ENCODE measurements at places on chromosomes 2 and 18.

DNA sequence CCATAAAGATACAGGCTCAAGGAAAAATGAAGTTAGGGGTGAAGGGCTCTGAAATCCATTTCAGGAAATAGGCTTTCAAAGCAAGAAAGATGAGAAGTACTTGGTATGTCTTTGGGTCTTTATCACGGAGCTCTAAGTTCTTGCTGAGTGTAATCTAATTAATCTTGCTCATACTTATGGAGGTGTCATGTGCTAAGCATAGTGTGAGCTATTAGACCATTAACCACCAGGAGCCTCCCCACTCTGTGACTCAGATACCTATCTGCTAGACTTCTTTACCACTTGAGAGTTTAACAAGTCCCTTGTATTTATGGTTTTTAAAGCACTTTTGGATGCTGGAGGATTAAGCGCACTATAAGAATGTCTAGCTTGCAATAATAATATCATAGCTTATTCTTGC is 678.7 kb downstream of the EPHA4 start:
- DNase-seq = no peak

DNA sequence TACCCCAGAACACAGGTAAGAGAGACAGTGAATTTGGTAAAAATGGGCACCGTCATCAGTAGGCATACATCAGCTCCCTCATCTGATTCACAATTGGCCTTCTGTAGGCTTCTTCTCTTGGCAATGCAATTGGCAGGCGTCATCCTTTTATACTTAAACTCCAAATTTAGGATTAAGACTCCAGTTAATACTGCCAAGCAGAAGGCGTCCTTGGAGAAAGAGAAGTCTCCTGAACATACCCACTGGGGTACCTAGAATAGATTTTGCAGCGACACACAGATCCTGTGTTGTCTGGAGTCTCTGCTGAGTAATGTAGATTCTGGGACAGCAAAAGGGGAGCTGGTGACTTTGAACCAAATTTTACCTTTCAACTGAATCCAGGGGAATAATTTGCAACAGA is 592 bp upstream of the METAP1D start:
- DNase-seq = no peak

DNA sequence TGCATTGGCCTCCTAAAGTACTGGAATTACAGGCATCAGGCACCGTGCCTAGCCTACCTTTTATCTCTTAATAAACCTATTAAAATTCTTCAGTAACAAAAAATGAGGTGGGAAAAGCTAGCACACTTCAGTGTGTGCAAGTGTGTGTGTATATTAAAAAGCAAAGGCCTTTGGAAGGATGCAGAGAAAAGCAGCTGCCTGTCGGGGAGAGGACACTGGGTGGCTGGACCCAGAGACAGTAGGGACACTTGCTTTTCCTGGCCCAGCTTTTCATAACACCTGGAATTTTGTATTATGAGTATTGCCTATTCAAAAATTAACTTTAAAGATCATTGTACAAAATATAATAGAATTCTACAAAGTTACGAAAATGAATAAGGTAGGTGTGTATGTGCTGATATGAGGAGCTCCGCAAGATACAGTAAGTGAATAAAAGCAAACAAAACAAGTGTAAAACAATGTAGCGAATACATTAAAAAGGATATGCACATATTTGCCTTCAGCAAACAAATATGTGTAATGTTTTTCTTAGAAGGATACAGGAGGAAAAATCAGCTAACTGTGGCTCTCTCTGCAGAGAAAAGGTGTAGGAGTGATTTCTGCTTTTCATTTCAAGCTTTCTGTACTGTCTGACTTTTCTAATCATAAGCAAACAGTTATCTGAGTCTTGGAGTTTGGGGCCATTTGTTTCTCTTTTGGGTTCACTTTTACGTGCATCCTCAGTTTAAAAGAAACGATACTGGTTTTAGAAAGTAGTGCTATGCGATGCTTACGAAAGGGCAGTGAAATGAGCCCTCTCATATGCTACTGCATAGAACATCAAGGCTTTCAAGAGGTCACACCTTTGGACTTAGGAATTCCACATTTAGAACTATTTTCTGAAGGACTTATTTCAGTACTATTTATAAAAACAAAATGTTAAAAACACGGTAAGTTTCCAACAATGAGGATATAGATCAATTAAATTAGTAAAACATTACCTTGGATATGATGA is 70.8 kb downstream of the USP40 start:
- DNase-seq = no peak

- no peak for DNase-seq
These were observed 466.4 kb downstream of the MEIS1 start for GRCh38 chr2:66901344-66901743.

- no peak for DNase-seq
These were observed 87.2 kb upstream of the VRK2 start for GRCh38 chr2:57959390-57959789.

- DNase-seq = no peak
These were observed 471.6 kb downstream of the DLGAP1 start for GRCh38 chr18:3983351-3983969.

DNA sequence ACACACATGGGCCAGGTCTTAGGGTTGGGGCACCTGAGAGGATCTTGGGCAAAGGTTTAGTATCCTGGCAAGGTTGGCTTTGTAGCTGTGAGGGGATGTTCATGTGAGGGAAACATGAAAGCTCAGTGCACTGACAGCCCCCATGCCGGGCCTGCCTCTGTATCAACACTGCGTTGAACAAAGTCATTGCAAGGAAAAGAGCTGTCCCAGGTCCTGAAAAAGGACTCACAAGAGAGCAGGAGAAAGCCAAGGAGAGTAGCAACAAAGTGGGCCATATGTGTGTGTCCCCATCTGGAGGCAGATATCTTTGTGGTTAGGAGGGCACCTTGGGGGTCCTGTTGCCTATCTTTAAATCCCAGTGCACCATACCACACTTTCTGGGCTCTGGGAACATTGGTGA is 237.8 kb upstream of the THSD7B start:
- no peak for DNase-seq

- DNase-seq = no peak
These were observed 76.3 kb upstream of the GALNT5 start for GRCh38 chr2:157181234-157181633.

- DNase-seq = no peak
These were observed 143.0 kb downstream of the TSN start for GRCh38 chr2:121898483-121898882.

DNA sequence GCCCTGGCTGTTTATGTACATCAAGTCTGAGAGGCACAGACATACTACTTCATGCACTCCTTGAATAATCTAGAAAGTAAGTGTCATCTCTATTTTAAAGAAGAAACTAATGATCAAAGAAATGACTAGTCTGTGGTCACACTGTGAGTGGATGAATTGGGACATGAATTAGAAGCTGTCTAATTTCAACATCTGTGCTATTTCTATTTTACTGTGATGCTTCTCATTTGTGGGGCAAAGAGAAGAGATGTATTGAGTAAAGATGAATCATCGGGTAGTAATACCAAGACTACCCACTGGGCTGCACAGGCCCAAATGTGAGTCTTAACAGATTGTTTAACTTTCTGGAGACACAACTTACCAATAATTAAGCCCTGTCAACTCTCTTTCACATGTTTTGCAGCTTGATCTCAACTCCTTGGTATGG is 42.4 kb upstream of the MTIF2 start:
- no peak for DNase-seq

DNA sequence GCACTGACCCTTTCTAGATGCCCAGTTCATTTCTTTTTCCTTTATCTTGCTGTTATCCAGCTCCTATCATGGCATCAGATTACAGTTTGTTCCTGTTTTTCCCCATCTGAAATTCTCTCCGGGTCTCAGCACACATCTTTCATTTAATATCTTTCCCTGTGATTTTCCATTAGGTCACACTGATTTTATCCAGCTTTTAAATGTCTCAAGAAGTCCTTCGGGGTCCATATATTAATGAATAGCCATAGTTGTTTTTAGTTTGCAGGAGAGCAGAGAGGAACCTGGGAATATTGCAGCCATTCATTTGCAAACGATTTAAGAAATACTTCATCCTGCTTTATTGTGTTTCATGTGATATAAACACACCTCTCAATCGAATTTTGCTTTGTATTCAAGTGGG is 374.2 kb downstream of the TDRD15 start:
- DNase-seq = no peak

DNA sequence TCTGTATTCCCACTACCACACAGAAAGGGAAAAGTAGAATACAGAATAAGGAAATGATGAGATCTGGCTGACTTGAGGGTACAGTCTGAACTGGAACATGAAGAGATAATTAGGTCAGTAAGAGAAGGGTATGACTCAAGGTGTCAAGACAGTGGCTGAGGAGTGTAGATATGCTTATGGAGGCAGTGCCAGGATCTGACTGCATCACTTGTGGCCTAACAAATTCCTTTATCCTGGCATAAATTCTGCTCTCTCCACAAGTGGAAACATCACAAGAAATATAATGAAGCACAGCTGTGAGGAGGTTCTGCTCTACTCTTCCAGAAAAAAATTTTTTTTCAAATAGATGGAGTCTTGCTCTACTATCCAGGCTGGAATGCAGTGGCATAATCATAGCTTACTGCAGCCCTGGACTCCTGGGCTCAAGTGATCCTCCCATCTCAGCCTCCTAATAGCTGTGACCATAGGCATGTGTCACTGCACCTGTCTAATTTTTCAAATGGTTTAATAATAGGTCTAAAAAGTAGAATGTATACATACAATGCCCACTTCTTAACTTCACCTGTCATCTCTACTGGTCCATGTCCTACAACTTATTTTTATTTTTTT is 85.3 kb downstream of the C2orf74 start:
- no peak for DNase-seq

GRCh38 chr18:36899289-36899688 is 70.4 kb downstream of the KIAA1328 start:
- peak; percentile 6 for DNase-seq

DNA sequence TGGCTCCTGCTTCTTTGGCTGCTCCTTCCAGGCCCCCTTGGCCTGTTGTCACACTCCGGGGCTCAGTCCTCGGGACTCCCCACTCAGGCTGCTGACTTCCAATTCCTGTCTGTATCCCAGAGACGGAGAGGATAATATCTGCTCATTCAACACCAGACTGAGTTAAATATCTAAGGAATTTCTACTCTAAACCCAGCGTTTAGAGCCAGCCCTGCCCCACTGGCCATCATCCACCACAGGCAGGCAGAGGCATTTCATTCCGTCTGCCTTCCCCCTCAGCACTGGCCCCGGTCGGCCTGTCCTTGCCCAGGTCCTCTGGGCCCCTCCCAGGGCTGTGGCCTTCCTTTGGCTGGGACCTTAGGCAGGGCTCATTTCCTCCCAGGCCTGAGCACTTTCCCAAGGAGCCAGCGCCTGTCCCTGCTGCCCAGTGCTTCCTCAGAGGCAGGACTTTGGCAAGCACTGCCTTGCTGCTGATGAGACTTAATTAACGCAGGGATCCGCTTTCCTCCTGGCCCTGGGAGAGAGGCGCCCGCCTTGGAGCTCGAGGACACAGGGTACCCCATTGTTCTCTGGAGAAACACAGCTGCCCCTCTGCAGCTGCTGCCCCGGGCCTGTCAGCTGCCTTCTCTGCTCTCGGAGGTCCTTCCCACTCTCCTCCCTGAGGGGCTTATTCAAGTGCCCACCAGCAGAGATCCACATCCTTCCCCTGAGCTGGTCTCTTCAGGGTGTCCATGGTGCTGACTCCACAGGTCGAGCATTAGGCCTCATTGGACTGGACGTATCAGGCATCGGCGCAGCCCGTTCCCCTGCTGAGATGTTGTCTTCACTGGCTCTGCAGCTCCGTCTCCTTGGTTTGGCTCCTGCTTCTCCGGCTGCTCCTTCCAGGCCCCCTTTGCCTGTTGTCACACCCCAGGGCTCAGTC is 42.8 kb downstream of the ATOH8 start:
- DNase-seq = no peak

DNA sequence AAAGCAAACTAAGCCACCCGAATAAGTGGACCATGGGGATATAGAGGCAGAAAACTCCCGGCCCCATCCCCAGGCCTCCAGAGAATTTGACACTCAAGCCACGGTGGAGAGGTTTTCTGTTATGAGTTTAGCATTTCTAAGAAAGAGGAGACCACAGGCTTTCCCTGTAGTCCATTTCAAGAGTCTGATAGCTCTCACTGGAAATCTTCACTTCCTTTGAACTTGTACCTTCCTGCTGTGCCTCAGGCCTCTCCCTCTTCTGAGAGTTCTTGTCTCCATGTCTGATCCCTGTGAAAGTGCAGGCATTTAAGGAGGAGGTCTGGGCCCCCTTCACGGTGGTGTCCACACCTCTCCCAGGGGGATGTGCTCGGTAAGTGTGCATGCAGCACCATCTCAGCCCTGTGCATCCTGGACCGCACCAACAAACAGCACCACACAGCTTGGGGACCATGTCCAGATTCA is 113.7 kb downstream of the BCL2 start:
- no peak for DNase-seq

DNA sequence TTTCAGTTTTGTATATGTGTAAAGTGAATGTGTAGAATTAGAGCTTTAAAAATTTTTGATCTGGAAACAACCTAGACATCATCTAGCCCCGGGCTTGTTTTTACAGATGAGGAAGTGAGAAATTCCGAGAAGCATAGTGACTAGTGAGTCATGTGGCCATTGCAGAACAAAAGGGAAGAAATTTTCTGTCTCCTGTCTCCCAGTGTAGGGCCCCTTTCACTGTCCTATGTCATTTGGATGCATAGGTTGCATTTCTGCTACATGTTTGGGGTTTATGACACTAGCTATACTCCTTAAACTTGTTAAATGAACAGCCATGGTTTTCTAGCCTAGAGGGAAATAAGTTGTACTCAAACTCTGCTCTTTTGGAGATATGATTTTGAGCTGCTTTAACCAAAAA is 84.6 kb downstream of the PLCL1 start:
- no peak for DNase-seq

- DNase-seq = peak; percentile 3
These were observed 63.4 kb downstream of the MREG start for GRCh38 chr2:215949991-215950404.

DNA sequence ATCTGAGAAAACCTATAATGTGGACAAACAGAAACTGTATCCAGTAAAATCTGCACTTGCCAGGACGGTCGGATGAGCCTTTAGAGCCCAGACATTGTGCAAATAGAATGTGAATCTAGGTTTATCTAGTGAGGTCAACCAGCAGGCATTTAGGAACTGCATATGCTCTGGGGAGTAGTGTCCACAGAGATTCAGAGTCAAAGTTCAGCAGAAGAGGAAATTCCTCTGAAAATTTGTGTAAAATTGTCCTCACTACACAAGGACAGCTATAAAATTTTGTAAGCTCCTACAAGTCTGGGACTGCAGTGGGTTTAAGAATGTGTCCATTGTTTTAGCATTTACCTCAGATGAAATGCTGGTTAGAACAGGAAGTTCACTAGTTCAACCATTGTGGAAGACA is 9.8 kb upstream of the NDUFV2 start:
- no peak for DNase-seq

DNA sequence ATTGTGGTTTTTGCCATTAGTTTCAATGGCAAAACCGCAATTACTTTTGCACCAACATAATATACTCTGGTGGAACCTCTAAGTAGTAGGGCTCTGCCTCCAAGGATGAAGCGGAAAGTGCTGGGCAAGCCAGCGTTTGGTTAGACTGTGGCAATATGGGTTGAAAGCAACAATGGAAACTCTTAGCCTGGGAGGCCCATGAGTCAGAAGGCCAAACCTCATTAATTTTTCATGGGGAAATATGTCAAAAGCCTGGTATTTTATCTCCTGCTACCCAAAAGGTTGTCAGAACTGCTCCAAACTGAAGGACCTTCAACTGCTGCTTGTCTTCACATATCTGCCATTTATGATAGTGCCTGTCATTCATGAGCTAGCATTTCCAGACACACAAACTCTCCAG is 179.1 kb upstream of the CYP26B1 start:
- no peak for DNase-seq

Data from NCI-H1694 (cell line).